GDM1 (cell line): ENCODE measurements at places on chromosomes 1 and 21.

- DNase-seq = no peak
Measured at GRCh38 chr1:157236072-157236471, 97.9 kb upstream of the ETV3 start.

DNA sequence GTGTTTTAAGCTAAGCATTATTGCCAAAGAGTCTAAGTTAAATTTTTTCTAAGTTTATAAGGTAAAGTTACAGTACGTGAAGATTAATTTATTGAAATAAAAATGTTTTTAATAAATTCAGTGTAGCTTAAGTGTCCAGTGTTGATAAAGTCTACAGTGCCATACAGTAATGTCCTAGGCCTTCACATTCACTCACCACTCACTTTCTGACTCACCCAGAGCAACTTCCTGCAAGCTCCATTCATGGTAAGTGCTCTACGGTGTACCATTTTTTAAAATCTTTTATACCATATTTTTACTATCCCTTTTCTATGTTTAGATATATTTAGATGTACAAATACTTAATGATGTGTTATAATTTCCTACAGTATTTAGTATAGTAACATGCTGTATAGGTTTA, 173.2 kb downstream of the CACNA1E start:
- no peak for DNase-seq

DNA sequence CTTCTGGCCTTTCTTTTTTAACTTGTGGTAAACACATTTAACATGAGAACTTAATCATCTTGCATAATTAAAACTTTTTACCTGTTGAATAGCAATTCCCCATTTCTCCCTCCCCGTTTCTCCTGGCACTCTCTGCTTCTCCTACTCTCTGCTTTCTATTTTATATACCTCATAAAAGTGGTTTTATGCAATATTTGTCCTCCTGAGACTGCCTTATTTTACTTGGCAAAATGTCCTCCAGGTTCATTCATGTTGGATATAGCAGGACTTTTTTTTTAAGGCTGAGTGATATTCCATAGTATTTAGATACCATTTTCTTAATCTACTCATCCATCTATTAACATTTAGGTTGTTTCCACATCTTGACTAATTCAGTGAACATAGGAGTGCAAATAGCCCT, 35.0 kb downstream of the BTG3 start:
- no peak for DNase-seq

DNA sequence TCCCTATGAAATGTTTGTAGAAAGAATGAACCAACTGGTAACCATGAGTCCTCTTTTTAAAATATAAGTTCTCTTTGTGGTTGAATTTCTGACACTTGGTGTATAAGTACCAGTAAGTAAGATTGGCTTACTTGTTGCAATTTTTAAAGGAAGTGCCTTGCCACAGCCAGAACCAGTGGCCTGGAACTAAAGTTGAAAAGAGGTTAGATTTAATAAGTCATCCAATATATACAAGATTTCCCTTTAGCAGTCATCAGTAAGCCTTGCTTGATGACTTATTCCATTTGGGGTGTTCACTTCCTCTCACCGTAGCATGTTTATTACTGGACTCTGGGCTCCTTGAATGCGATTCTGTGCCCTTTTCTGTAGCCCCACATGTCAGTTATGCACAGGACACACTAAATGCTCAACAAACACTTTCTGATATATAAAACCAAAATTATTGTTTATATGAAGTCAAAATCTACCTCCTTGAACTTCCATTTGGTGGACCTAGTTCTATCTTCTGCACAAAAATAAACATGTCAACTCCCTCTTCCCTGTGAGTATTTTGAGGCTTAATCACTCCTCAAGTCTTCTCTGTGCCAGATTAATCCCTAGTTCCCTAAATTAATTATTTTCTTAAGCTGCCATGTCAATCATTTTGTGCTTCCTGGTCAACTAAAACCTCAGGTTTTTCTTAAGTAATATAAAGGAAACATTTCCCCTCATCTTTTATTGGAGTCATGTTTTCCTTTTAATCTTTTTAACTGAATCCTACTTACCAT, 218.1 kb downstream of the ST6GALNAC3 start:
- no peak for DNase-seq

DNA sequence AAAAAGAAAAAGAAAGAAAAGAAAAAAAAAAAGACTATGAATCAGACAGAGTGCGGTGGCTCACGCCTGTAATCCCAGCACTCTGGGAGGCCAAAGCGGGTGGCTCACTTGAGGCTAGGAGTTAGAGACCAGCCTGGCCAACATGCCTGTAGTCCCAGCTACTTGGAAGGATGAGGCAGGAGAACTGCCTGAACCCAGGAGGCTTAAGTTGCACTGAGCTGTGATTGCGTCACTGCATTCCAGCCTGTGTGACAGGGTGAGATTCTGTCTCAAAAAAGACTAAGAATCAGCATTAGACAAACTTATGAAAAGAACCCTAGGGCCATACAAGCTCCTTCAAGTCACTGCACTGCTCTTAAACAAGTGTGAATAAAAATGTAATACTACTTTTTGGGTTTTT, 16.9 kb downstream of the PSMB4 start:
- no peak for DNase-seq

- DNase-seq = no peak
Measured at GRCh38 chr1:27878787-27879335, 6.5 kb downstream of the THEMIS2 start.

DNA sequence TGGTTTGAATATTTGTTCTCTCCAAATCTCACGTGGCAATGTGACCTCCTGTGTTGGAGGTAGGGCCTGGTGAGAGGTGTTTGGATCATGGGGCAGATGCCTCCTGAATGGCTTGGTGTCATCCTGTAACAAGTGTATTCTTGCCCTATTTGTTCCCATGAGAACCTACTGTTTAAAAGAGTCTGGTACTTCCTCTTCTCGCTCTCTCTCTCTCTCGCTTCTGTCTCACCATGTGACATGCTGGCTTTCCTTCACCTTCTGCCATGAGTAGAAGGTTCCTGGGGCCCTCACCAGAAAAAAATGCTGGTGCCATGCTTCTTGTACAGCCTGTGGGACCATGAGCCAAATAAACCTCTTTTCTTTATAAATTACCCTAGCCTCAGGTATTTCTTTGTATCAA, 8.4 kb upstream of the PAXBP1 start:
- DNase-seq = no peak

DNA sequence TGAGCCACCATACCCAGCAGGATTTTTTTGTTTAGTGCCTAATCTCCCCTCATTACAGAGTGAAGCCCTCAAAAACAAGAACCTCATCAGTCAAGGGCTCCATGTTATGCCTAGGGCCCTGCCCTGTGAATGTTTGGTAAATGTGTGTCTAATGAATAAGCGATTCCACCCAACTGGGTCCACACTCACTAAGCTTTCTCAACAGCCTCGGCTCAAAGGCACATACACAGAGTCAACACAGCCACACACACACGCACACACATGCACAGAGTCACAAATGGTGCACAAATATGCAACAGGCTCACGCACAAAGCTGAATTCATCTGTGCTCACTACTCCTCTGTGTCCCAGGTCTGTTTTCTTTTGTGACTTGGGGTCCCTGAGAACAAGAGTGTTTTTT, 11.7 kb upstream of the SYNC start:
- no peak for DNase-seq

GRCh38 chr1:147189514-147189913, 17.2 kb upstream of the PRKAB2 start:
- no peak for DNase-seq

GRCh38 chr1:40978886-40979240, 633 bp upstream of the CTPS1 start:
- DNase-seq = no peak

- no peak for DNase-seq
Measured at GRCh38 chr1:86523670-86524354, 23.1 kb upstream of the CLCA4 start.

DNA sequence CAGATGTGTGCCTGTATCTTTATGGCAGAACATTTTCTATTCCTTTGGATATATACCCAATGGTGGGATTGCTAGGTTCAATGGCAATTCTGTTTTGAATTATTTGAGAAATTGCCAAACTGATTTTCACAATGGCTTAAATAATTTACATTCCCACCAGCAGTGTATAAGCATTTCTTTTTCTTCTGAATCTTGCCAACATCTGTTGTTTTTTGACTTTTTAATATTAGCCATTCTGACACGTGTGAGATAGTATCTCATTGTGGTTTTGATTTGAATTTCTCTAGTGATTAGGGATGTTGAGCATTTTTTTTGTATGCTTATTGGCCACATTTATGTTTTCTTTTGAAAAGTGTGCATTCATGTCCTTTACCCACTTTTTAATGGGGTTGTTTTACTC, 864.3 kb upstream of the ADAMTS5 start:
- no peak for DNase-seq

DNA sequence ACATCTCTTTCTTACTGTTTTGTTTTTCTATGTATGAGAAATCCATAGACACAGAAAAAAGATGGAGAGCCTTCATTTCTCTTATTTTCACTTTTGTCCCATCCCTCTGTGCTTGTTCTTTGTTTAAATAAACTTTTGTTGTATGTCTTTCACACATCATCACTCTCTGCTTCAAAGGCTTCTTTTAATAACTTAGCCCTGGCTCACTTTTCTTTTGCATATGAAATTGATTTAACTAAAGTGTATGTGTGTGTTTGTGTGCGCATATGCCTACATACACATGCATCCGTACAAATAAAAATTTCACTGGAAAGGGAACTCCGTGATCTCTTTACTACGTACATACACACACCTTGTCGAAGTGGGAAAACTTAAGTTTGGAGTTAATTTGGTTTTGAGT, 168.6 kb downstream of the NFIA start:
- no peak for DNase-seq

GRCh38 chr1:203325026-203325417, 19.7 kb downstream of the BTG2 start:
- DNase-seq = no peak

GRCh38 chr1:159266832-159267231, 35.3 kb upstream of the FCER1A start:
- DNase-seq = no peak

GRCh38 chr1:109509176-109510134, at the start of gene AMIGO1:
TSS of gene AMIGO1 (minus strand) at chr1:109509727. CDS start at chr1:109508912, 815 bp downstream.
- DNase-seq = no peak

DNA sequence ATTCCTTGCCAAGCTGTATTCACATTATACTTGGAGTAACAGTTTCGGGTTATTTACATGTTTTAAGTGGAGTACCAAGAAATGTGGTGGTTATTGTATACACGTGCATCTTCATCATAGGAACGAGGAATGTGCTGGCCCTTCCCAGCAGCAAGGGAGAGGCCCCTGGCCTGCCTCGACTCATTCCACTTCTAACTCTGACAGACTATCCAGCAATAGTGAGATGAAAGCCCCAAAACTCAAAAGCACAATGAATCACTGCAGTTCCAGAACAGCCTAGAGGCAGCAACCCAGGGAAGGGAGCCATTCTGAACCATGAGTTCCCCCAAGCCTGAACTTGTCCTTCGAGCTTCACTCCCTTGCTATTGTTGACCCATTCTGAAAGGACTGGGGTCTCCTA, 23.1 kb downstream of the FAM89A start:
- no peak for DNase-seq

GRCh38 chr1:46735708-46736324, 16.9 kb upstream of the EFCAB14 start:
- DNase-seq = no peak

DNA sequence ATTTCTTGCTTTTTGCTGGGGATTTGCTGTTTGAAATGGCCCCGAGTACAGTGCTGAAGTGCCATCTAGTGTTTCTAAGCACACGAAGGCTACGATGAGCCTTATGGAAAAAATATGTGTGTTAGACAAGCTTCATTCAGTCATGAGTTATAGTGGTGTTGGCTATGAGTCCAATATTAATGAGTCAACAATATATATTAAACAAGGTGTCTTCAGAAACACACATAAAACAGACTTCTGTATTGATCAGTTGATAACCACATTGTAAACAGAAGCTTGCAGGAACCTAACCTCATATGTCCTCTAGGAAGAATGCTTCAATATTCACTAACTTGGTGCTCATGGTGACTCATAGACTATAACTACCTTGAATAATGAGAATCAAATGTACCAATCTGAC, 1.7 kb upstream of the GJB5 start:
- no peak for DNase-seq

DNA sequence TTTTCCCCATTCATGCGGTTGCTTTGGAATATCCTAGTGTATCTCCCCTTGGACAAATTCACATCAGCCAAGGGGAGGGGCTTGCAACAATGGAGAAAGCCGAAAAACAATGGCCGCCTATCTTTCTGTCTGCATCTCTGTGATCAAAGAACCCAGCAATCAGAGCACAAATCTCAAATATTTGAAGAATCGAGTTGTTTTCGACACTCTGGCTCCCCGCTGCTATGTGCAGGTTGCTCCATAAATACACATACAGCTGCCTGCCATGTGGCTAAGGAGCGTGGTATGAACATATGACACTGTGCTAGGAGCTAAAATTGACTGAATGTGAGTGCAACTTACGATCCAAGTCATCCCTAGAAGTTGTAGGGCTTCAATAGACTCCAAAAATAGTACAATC, 8.5 kb downstream of the CFHR4 start:
- DNase-seq = no peak

GRCh38 chr1:43512681-43513080, 18.0 kb upstream of the PTPRF start:
- no peak for DNase-seq

- peak; percentile 3 for DNase-seq
Measured at GRCh38 chr1:176211396-176212165, 4.5 kb upstream of the COP1 start.

DNA sequence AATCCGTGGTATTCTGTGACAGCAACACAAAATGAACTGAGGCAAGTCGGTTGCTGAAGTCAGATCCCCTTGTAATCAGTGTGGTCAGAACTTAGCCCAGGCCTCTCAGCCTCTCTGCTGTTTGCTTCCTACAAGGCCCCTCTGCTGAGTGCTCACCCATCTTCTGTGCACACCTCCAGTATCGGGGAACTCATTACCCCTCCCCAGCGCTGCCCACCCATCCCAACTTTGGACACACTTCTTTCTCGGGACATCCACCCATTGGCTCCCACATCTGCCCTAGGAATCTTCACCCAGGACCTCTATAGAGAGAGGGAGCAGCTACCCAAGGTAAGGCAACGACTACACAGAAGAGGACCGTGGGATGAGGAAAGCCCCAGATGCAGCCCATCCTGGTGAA, 217.5 kb downstream of the MATN1 start:
- no peak for DNase-seq

GRCh38 chr1:45989249-45989648, 143.2 kb downstream of the PIK3R3 start:
- DNase-seq = no peak

- no peak for DNase-seq
Measured at GRCh38 chr1:19073311-19074186, 117.1 kb upstream of the IFFO2 start.

DNA sequence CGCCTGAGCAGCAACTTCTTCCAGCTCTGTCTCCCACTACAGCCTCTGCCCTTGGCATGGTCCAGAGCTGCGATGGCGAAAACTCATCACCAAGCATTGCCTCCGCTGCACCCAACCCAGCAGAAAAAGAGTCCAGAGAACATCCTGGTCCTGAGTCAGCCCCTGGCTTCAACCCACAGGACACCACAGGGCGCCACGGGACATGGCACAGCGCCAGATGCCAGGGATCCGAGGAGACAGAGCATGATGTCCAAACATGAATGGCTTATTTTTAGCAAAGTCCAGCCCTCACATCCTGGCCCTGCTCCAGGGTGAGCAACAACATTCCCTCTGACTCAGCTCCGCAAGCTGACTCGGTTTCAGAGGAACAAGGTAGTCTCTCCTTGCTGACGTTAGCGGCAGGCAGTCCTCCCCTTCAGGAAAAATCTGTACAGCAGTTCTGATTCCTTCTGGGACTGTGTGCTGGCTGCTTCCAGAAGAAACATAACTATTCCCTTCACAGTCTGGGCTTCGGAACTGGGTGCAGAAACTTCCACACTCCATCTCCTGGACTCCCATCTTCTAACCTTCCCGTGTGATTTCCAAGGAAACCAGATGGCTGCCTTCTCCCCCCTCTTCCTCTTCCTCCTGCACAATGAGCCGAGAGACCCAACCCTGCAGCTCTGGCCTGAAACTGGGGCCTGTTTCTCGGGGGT, 131.3 kb downstream of the TOMM20 start:
- no peak for DNase-seq
